ENCODE measurements at places on chromosomes 13 and 19.

DNA sequence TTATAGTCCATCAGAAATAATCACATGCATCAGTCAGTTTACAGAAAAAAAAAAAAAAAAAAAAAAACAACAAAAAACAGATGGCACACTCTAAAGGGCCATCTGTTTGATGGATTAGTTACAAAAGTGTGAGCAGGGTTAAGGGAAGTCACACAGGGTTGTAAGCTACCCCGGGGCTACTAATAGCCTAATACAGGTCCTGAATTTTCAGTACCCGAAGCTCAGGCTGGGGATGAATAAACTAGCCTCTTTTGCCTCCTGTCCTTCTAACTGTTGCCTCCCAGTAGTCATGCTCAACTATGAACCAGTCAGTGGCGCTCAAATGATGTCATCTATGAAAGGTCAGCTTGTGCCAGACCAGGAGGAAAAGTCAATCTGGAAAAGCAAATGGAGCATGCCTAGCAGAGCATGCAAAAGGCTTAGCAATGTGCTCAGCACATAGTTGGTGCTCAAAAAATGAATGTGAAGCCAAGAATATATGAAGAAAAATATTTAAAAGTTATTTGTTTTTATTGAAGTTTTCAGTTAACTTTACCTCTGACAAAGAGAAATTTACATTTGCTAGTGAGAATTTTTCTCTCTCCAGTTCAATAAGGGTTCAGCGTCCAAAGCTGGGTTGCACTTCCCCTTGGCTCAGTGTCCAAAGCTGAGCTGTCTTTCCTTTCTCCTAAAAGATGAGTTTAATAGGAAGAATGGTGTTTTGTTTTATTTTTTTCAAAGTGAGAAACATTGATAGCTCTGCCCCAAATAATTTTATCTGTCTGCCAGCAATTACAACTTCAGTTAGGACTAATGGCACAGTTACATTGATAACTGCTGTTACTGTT lies 30.8 kb upstream of the LRCH1 start:
- no peak for DNase-seq

DNA sequence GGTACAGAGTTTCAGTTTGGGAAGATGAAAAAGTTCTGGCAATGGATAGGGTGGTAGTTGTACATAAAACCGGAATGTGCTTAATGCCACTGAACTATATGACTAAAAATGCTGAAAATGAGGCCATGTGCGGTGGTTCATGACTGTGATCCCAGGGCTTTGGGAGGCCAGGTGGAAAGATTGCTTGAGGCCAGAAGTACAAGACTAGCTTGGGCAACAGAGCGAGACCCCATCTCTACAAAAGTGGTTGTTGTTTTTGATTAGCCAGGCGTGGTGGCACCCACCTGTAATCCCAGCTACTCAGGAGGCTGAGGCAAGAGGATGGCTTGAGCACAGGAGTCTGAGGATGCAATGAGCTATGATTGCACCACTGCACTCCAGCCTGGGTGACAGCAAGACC lies 12.8 kb downstream of the SMAD9 start:
- no peak for DNase-seq

- no peak for DNase-seq
Measured at GRCh38 chr13:75770592-75771011, 134.5 kb downstream of the LMO7 start.

DNA sequence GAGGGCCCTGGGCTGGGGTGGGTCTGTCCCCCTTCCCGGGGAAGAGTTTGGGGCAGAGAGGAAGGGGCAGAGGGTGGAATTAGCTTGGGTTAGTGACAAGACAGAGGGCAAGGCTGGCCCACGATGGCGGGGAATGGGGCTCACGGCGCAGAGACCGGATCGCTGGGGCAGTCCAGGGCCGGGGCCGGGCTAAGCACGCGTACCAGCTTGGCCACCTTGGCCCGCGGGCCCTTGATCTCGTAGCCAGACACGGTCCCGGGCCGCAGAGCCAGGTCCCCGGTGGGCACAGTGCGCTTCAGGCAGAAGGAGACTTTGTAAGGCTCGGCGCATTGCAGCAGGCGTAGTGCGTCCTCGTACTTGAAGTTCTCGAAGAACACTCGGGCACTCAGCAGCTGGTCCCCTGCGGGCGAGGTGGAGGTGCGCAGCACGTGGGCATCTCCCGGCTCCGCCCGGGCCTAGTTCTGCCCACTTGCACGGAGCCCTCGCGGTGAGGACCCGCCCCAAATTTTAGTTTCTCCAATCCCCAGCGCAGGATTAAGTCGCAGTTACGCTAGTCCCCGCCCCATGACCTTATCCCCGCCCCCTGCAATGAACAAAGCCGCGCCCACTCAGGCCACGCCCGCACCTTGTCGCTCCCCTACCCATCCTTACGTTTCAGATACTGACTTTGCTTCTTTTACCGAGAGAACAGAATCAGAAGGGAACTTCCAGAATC lies 8.6 kb upstream of the HIPK4 start:
- DNase-seq: peak; percentile 23

GRCh38 chr13:80448725-80449124 lies 107.8 kb upstream of the SPRY2 start:
- no peak for DNase-seq

- DNase-seq: no peak
Measured at GRCh38 chr13:40269086-40269485, 397.4 kb downstream of the FOXO1 start.

DNA sequence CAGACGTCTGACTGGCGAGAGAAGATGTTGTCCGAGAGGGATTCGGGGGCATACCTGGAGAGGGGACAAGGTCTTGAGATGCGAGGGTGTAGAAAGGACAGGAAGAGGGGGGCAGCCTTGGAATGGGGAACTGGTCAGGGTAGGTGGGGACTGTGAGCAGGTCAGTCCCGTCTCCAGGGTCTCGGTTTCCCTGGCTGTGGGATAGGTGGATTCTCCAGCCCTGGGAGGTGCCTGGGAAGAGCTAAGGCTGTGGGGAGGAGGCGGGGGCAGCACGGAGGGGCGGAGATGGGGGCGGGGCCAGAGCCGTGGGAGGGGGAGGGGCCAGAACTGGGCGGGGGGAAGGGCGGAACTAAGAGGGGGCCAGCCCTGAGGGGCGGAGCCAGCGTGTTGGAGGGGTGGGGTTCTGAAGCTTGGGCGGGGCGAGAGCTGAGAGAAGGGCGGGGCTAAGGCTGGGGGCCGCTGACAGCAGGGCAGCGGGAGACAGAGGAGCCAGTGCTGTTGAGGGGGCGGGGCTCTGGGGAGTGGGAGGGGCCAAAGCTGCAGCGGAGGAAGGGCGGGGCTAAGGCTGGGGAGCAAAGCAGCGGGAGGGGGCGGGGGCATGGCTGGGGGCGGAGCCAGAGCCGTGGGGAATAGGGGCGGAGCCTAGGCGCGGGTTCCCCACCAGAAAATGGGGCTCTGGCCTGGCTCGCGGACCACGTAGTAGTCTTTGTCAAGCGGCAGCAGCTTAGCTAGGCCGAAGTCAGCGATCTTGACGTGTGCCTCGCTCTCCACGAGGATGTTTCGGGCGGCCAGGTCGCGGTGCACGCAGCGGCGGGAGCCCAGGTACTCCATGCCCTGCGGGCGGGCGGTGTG lies 9.5 kb upstream of the INSL3 start:
- peak; percentile 87 for DNase-seq

GRCh38 chr13:99434258-99434788 lies 66.9 kb upstream of the TM9SF2 start:
- DNase-seq: no peak

DNA sequence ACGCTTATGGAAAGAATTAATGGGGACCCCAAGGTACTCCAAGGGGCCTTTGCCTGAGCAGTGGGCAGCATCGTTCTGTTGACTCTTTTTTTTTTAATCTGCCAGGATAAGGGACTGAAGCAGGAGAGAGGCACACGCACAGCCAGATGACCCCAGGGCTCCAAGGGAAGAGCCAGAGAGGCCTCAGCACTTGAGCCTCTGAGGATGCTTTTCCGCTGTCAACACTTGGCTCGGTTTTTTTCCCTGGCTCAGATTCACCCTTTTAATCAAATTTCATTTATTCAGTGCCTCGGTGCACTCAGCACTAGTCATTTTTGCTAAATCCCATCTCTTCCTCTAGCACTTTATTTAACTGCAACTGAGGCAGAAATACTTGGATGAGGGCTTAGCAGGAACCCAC lies 226.3 kb downstream of the FGF9 start:
- no peak for DNase-seq

- DNase-seq: no peak
Measured at GRCh38 chr13:66887088-66887487, 343.0 kb downstream of the PCDH9 start.

GRCh38 chr13:112068540-112069060 lies 1.7 kb downstream of the SOX1 start:
- no peak for DNase-seq

GRCh38 chr13:66139701-66140100 lies 1090.4 kb downstream of the PCDH9 start:
- no peak for DNase-seq

DNA sequence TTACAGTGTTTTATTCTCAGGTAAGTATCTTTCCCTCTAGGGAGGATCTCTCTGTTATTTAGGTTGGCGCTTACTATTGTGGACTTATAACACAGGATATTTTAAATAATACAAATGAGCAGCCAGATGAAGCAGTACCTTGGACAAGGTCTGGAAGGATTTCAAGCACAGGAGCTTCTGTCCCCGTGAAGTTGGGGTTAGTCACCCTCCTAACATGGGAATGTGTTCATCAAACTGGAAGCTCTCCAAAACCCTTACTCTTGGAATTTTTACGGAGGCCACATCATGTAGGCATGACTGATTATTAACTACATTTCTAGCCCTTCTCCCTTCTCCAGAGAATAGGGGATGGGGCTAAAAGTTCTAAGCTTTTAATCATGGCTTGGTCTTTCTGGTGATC lies 38.3 kb upstream of the SPRY2 start:
- DNase-seq: no peak

- DNase-seq: no peak
Measured at GRCh38 chr13:33871207-33872004, 53.5 kb downstream of the RFC3 start.

GRCh38 chr13:31943591-31943990 lies 88.0 kb upstream of the FRY start:
- no peak for DNase-seq

DNA sequence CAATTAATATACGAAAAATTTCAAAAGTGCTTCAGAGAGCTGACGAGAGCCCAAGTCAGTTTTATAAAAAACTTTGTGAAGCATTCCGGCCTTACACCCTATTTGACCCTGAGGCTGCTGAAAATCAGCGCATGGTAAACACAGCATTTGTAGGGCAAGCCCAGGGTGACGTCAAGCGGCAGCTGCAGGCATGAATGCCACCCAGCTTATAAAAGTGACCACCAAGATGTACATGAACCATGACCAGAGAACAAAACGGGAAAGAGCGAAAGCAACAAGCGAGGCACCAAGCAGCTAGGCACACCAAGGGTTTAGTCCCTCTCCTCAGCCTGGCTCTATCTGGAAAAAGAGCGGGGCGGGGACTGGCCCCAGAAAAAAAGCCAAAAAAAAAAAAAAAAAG lies 6.0 kb downstream of the SIGLEC11 start:
- no peak for DNase-seq

GRCh38 chr13:71515744-71516038 lies 351.3 kb downstream of the DACH1 start:
- no peak for DNase-seq

DNA sequence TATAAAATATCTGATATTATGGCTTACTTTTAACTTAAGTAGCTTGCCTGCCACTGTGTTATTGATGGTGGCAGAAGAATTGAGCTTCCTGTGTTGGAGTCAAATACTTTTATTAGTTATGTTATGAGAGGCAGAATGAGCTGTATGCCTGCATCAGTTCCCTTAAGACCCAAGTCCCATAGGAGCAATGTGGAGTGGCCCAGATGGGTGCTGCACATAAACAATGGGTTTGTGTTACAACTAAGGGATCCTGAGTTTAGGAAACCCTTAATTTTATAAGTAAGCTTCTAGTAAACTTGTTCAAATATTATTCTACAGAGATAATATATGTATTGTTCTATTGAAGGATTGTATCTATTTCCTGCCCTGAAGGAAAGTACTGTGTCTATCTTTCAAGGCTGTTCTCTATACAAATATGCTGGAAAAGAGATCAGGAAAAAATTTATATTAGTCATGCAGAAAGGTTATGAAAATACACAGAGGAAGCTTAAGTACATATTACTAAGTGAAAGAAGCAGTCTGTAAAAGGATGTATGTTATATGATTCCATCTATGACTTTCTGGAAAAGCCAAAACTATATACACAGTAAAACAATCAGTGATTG lies 2018.0 kb upstream of the PCDH20 start:
- no peak for DNase-seq

DNA sequence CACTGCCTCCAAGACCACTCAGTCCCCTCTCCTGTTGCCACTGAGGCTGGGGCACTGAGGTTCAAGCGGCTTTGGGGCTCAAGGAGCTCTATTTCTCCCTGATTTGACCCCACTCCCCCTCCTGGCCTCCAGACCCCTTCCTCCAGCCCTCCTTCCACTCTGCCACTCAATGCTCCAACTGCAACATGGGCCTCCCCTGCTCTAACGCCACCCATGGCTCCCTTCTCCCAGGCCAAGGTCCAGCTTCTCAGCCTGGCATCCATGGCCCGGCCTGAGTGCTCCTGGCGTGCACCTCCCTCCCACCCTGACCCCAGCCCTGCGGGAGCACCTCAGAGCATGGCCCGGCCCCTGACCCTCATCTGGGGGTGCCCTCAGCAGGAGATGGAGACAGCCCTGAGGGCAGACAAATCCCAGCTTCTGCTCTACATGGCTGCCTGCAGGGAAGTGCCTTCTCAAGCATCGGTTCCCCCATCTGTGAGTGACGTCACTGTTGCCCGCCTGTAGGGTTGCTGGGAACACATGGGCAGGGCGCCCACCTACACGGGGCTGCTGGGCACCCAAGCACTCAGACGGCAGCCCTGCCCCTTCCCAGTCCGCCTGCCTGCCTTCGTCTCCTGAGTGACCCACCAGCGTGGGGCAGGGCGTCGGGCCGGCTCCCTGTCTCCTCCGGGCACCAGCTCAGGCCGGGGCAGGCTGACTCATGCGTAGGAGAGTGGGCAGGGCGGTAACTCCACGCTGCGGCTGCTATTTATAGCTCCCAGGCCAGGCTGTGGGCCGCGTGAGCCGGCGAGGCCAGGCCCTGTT lies 1.6 kb upstream of the DIRAS1 start:
- peak; percentile 34 for DNase-seq

DNA sequence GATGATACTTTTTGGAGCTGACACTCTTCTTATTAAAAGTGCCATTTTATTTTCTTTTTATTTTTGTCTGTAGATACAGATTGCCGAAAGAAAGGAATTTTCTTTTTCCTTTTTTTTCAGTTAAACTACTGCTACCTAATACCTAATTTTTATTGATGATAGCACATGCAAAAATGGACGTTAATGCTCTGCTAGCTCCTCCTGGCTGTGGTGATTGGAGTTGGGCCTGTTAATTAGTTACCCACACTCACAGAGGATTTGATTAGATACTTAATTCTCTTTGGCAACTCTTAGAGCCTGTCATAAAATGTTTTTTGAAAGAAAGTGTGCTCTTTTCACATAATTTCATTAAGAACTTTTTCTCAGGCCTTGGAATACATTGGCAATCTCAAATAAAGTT lies 366.8 kb downstream of the DCT start:
- DNase-seq: no peak

DNA sequence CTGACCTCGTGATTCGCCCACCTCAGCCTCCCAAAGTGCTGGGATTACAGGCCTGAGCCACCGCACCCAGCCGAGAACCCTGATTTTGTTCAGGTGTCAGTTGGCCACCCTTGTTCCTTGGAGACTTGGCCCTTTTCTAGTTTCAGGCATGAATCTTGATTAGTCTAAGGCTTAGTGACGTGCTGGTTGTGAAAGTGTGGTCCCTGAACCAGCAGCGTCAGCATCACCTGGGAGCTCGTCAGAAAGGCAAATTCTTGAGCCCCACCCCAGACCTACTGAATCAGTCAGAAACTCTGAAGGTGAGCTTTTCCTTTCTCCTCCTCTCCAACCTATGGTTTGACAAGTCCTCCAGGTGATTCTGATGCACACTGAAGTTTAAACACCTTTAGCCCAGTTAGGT lies 35.2 kb downstream of the CACNG6 start:
- DNase-seq: no peak
